ENCODE measurements at places on chromosomes 5 and 9.

DNA sequence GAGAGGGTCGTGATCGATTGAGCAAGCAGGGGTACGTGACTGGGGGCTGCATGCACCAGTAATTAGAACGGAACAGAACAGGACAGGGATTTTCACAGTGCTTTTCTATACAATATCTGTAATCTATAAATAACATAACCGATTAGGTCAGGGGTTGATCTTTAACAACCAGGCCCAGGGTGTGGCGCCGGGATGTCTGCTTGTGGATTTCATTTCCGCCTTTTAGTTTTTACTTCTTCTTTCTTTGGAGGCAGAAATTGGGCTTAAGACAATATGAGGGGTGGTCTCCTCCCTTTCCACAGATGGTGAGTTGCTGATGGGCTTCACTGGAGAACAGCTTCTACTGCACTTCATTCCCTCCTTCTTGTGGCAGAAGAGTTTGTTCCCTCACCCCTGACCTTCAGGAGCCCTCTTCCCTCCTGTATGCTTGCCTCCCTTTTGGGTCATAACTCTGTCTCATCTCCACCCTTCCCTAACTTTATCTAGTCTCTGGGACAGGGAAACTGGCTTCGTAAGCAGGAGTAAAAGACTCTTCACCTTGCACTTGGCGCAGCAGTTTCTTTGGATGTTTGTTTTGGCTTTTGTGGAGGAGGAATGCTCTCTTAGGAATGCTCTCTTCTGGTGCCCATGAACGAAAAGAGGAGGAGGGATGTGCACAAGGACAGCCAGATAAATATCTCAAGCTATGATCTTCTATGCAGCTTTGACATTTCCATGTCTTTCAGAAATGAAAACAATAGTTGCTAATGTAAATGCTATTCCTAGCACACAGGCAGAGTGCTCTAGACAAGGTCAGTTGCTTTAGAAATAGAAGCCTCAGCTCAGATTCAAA lies 139.8 kb upstream of the RPS23 start:
- no peak for DNase-seq

DNA sequence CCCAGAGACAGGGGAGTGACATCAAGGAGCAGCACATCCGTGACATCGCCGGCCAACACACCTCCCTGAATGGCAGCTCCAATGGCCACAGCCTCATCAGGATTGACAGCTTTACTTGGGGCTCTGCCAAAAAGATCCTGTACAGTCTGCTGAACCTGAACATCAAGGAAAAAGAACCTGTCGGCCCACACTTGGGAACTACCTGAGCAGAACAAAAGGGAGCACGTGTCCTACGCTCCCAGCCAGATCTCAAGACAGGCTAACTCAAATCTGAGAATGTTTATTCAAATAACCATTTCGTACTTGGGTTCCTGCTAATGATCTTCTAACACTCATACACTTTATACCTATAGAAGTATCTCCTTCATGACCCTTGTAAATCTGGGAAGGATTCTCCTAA lies 15.3 kb downstream of the HSPA9 start:
- DNase-seq = no peak

GRCh38 chr5:142156839-142157463 lies 48.4 kb downstream of the NDFIP1 start:
- DNase-seq = no peak

GRCh38 chr9:135410831-135411473 lies 68.6 kb upstream of the PPP1R26 start:
- DNase-seq = no peak

GRCh38 chr5:108769352-108769751 lies 21.7 kb downstream of the FER start:
- DNase-seq = no peak

GRCh38 chr5:41940641-41941040 lies 15.6 kb downstream of the FBXO4 start:
- DNase-seq = no peak
